ENCODE measurements at places on chromosomes 5 and 9. TPM values are rescaled to one million over a fixed set of nuclear protein-coding genes. Genes with fewer than 3 reads are reported as not detected.

GRCh38 chr5:95600557-95600956 is 19.3 kb upstream of the GPR150 start:
- DNase-seq: no peak

- DNase-seq: no peak
These were observed 273.9 kb downstream of the NPR3 start for GRCh38 chr5:32984851-32985610.

- DNase-seq: no peak
These were observed 140.8 kb downstream of the BNC2 start for GRCh38 chr9:16729651-16730050.

- no peak for DNase-seq
These were observed 96.8 kb upstream of the TAS2R1 start for GRCh38 chr5:9726931-9727330.

GRCh38 chr5:138336952-138337684 is 948 bp upstream of the FAM53C start:
- peak; percentile 90 for DNase-seq

DNA sequence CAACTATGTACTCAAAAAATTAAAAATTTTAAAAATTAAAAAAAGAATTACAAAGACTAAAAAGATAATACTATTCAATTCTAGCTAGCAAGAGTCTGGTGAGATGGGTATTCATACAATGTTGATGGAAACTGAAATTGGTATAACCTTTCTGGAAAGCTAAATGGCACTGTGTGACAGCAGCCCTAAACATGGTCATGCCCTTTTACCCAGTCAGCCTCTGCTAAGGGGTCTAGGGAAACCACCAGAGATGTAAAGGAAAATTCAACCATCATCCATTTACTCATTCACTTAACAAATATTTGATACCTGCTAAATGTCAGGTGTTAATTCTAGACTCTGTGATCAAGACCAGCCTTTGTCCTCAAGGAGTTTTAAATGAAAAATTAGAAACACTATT is 29.3 kb downstream of the IL31RA start:
- DNase-seq: no peak

DNA sequence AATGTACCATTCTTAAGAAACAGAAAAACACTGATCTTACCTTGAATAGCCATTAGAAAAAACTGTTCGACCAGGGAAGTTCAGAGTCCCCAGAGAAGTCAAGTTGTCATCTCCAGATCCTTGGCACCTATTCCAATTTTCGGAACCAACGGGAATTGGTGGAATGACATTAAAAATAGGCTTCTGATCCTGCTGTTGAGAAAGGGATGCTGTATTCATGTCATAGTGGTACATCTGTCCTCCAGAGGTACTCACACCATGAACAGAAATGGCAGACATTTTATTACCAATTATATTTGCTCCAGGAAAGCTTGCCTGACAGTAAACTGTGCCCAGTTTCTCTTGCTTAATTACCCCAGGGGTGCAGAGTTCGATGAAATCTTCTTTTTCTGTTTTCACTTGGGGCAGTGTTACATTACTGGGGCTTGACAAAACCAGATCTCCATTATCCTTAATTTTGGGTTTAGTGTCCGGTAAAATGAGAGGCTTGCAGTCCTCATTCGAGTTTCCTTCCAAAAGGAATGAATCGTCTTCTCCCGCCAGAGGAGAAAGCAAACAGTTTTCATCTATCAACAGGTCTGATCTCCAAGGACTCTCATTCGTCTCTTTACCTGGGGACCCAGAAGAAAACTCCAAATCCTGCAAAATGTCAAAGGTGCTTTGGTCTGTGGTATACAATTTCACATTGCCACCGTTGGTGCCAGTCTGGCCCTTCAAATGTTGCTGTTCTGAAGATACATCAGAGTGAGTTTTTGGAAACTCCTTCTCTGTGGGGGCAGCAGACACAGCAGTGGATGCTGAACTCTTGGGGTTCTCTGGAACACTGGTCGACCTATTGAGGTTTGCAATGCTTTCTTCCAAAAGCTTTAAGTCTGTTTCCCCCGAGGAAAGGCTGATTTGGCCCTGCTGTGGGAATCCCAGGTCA is 3.6 kb downstream of the NR3C1 start:
- DNase-seq: no peak

GRCh38 chr5:170614720-170615119 is 110.9 kb downstream of the KCNIP1 start:
- no peak for DNase-seq

DNA sequence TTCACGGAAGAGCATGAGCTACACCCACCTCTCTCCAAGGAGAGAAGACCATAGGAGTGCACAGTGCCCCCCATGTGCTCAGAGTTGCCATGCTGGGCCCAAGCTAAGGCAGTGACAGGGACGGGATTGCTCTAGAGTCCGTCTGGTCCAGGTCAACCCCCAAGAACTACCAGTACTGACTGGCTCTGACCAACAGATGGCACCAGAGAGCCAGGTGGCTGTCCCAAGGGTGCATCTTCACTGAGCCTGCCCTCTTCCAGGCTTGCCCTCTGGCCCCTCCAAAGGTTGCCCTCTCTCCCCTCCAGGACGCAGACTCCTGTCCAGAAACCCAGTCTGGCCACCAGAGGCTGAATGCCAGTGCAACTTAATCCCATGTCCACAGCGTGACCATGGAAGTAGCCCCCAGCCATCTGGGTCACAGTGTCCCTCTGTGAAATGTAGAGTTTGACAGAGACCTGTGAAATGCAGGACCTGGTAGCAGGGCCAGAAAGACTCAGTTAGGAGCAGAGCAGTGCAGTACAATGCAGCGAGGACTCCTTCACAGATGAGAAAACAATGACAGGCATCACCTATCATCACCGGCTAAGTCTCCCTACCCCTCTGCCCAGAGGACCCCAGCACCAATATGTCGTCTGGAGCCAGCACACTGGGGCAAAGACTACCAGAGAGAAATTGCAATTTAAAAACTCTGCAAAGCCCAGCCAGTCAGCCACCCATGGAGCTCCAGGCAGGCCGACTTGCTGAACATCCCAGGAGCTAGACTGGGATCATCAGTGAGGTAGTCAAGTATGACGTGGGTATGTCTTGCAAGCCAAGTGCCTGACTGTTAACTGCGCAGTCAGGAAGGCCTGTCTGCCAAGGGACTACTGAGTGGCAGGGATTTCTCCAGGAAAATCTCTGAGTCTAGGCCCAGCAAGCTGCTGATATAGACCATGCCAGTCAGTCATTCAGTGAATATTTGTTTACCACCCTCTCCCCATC is 7.7 kb upstream of the SKP1 start:
- peak; percentile 82 for DNase-seq

GRCh38 chr9:136531904-136532798 is 13.7 kb downstream of the NOTCH1 start:
- DNase-seq: no peak

DNA sequence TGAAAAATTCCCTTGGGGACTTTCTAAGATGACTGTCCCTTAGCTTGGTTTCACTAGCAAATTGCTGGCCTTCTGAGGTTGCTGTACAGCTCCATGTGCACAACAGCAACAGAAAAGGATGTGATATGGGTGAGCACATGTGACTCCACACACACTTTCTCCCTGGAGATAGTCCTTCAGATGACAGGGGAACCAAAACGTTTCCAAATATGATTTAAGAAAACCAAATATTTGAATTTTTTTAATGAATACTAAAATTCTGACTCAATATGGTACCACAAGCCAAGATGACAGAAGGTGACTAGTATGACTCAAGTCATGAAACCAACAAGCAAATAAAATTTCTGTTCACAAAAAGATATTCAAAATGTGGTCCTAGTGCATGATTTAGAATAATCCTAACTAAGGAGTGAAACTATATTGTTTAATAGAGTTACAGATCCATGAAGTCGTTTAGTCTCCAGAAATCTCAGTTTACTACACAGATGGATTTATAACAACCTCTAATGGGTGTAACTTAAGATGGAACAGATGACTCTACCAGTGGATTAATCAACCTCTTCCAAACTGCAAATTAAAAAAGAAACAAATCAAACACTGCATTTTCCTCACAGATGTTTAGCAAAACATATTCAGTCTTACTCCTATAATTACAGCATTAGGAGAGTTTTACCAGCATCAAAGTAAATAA is 144.8 kb upstream of the PIK3R1 start:
- no peak for DNase-seq

GRCh38 chr5:171702135-171702770 is 83.4 kb upstream of the SMIM23 start:
- DNase-seq: no peak

DNA sequence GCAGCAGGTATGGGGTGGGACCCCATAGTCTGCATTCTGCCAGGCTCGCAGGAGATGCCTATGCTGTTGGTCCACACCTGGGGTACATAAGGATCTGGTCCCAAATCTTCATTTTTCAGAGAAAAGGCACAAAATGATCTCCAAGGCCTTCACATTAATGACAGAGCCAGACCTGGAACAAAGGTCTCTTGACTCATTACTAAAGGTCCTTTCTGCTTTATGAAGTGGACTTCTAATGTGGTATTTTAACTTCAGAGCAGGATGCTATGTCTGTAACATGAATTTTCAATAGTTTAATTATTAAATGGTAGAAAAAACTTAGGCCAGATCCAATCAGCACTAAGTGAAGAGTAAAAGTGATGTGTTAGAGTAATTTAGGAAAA is 38.0 kb downstream of the DMGDH start:
- DNase-seq: no peak

DNA sequence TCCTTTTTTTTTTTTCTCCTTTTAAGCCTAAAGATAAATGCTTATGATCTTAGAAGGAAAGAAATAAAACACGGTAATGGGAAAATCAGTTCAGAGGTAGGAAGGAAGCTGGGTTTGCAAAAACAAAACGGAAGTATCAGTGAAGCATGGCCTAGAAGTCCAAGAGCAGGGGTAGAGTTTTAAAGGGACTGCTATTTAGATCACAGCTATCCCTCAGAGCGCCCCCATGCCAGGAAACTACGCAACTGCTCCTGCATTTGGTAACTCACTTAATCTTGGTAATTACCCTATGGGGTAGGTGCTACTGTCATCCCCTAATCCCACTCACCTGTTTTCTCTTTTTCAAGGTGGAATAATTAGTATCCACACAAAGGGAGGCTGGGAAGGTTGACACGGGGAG is 16.0 kb downstream of the TLE1 start:
- no peak for DNase-seq

DNA sequence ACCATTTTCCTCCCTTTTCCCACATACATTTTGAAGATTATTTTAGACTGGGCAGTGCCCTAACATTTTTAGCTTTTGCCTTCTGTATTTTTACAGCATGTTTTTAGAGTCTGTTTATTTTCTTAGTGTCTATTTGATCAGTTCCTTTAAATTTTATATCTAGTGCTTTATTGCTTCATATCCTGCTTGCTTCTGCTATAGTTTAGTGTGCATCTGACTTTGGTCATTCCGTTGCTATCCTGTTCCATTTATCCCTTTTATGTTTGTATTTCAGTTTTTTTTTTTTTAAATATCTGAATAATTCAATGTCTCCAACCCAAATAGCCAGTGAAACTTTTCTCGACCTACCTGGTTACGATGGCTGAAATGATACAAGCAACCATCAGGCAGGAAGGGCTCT is 203.8 kb downstream of the ARHGAP26 start:
- DNase-seq: no peak

- no peak for DNase-seq
These were observed 24.1 kb downstream of the HRH2 start for GRCh38 chr5:175681968-175682340.

- no peak for DNase-seq
These were observed 439 bp downstream of the SSBP2 start for GRCh38 chr5:81750308-81751008.

DNA sequence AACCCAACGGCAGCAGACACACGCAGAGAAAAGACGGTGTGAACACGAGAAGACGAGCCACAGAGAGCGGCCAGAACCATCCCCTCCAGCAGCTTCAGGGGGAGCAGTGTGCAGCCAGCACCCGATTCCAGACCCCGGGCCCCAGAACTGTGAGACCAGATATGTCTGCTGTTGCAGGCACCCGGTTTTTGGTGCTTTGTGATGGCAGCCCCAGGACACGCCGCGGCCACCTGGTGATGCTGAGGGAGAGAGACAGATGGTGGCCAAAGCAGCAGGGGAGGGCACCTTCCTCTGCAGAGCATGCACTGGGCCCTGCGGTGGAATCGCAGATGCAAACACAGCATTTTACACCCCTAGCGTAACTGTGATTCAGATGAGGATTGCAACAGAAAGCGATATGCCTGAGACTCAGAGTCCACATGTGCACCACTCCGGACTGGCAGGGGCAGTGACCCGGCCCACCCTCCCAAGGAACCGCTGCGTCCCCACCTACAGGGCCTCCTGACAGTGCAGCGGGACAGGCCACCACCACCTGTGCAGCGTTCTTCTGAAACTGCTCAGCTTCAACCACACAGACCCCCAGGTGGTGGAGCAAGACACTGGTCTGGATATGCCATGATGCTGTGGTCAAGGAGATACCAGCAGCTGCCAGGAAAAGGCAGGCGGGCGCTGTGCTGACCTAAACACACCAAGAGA is 24.0 kb downstream of the ZDHHC11B start:
- DNase-seq: no peak

DNA sequence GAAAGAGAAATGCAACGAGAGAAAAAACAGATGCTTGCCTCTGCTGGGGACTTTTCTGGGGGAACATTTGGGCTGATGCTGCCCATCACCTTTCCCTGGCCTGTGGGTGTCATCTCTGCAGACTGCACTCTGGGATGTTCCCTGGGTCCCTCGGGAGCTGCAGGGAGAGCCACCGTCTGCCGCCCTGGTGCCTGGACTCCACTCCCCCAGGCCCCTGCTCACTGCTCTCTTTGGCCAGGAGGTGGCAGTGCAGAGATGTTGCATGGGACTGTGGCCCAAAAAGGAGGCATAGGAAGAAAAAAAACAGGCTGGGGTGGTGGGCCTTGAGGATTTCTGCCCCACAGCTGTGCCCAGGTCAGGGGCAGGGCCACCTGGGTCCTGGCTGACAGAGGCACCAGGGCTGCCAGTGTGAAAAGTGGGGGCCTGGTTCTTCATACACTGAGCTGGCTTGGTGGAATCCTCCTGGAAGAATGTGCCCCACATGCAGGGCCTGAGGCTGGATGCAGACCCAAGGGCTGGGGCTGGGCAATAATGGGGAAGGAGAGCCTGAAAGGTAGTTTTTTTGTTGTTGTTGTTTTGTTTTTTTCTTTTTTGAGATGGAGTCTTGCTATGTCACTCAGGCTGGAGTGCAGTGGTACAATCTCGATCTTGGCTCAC is 353.6 kb downstream of the SLIT3 start:
- DNase-seq: no peak

DNA sequence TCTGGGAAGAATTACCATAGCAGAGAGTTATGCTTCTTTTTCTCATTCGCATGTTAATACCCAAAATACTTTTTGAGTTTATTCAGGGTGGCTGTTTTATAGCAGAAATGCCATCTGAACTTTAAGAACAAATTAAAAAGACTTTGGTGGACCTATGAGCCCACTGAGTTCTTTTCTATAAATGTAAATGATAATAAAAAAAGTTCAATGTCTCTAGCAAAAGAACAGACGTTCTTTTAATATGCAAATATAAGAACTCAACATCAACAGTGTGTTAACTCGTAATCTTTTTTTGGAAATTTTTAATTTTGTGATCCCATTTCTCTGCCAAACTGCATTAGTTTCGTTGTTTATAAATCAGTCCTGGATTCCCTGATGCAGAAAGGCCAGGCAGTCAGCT is 1283.0 kb upstream of the NUDT12 start:
- no peak for DNase-seq

Gene SLC45A2
- not detected for total RNA-seq

Gene SEMA5A
- total RNA-seq: 109 TPM

Gene HAPLN1
- not detected for total RNA-seq

Gene RANBP3L
- 0.40 TPM for total RNA-seq

Gene IL33
- 61.1 TPM for total RNA-seq

Gene GLRA1
- not detected for total RNA-seq

Gene OTP
- total RNA-seq: not detected

Gene PCDHGA5
- total RNA-seq: 8.8 TPM

Gene SLC6A3
- not detected for total RNA-seq

Gene ORM1
- 0.76 TPM for total RNA-seq

Data from sciatic nerve (tissue), 2 donors.